ENCODE measurements at places on chromosomes 13 and 19.

GRCh38 chr13:110875241-110875640 is 39.6 kb downstream of the ANKRD10 start:
- no peak for DNase-seq

DNA sequence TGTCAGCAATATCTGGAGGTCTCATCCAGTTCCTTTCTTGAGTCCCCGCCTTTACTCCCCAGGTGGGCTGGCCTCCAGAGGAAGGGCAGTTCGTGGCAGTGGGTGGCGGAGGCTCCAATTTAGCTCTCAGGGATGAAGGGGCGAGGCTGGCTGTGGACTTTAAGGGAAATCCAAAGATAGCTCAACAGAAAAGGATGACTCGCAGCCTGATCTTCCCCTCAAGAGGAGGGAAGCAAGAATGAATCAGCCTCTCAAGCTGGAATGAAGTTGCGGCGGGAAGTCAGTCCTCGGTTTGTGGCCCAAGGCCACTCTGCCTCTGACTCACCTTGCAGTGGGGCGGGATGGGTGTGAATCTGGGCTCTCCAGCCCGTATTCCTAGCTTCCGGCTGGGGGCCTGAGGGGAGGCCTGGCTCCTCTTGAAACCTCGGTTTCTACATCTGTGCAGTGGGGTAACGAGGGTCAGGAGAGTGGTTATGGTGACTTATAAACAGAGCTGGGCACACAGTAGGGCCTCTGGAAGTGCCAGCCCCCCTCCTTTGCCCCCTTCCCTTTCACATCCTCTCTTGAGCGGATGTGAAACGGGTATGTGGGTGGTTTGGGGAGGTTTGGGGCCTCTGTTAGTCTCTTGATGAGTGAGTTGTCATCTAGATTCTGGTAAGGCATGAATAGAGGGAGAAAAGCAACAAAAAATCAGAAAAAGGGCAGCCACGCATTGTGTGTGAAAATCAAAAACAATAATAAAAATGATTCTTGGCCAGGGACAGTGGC is 10.5 kb upstream of the SMG9 start:
- DNase-seq, result peak; percentile 36

- peak; percentile 56 for DNase-seq
Measured at GRCh38 chr19:19628501-19629134, 598 bp upstream of the LPAR2 start.

DNA sequence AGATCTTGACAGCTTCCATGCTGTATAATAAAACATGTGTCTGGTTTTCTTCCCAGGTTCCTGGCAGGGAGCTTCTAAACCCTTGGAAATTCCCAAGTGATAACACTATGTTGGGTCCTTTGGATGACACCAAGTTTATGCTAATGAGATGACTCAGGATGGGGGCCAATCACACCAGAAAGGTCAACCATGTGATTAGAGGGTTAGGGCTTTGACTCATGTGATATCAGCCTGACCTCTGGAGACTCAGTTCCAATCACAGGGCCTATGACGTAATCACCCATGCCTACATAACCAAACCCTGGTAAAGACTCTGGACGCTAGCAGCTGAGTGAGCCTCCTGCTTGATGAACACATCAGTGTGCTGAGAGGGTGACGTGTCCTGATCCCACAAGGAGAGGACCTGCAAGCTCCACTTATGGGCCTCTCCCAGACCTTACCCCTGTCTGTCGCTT is 203.6 kb downstream of the DCLK1 start:
- no peak for DNase-seq

DNA sequence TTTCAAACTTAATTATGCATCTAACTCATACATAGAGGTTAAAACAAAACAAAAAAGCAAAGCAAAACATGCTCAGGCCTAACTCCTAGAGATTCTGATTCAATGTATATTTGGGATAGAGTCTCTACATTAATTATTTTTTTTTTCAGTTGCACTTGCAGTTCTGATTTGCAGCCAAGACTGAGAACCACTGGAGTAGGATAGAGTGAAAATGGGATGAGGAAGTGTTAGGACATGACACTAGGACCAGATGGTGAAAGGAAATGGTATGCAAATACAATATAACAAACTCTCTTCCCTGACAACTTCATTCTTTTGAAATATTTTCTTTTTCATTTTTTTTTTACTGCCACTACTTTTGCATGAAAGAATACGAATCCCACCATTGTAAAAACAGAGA is 1.8 kb downstream of the CCDC122 start:
- DNase-seq, result no peak

DNA sequence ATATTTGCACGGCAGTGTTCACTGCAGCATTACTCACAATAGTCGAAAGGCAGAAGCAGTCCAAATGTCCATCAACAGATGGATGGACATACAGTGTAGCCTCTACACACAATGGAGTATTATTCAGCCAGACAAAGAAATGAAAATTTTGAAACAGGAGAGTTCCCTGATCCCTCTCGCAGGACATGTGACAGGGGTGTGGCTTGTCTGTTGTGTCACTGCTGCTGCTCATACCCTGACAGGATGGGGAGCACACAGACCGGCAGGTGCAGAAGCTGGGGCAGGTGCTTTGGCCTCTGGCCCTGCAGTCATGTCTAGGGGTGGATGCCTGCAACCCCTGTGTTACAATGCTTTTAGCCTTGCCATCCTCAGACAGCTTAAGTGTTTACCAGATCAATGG is 204.3 kb downstream of the EFNB2 start:
- DNase-seq, result no peak

GRCh38 chr19:54481326-54481930 is 8.3 kb upstream of the CDC42EP5 start:
- DNase-seq, result no peak

GRCh38 chr13:22592515-22592914 is 588.3 kb upstream of the SGCG start:
- DNase-seq, result no peak

DNA sequence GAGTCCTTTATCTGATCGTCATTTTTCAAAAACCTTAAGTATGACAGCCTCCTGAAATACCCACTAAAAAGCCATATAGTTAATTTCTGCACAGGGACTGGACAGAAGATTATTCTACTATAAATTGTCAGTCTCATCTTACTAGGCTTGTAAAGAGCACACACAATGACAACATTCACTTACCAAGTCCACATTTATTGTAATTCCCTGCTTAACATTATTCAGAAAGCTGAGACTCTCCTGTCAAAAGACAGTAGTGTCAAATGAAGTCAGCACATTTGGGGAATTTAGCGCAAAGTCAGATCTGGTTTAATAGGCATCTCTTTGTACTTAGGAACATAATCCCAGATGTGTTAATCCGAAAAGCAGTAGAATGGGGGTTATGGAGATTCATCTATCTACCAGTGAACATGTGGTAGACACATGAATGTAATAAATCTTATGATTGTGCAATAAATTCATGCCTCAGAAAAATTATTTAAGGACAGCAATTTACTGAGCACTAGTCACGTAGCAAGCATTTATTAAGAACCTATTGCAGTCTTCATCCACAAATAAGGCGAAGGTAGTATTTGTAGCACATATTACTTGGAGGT is 224.6 kb upstream of the GPC6 start:
- DNase-seq, result no peak

DNA sequence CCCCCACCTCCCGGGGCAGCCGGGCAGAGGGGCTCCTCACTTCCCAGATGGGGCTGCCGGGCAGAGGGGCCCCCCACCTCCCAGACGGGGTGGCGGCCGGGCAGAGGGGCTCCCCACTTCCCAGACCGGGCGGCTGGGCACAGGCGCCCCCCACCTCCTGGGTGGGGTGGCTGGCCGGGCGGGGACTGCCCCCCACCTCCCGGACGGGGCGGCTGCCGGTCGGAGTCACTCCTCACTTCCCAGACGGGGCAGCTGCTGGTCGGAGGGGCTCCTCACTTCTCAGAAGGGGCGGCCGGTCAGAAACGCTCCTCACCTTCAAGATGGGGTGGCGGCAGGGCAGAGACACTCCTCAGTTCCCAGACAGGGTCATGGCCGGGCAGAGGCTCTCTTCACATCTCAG is 43.9 kb downstream of the ZNF730 start:
- DNase-seq, result peak; percentile 2

DNA sequence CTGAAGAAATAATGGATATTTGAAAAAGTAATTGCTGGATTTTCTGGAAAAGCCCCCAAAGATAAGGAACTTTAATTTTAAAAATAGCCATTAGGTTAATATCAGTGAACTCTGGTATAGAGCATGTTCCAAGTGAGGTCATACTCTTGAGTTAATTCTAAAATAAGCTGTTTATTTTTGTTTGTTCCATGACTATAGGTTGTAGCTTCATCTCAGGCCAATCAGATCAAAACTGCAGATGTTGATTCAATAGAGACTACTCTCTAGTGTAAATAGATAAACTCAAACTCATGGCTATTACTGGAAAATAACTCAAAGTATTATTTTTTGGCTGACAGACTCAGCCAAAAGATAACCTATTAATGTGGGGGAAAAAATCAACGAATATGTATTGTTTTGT is 815.1 kb downstream of the DIAPH3 start:
- DNase-seq, result no peak

GRCh38 chr19:33681081-33681680 is 59.4 kb downstream of the CHST8 start:
- no peak for DNase-seq

DNA sequence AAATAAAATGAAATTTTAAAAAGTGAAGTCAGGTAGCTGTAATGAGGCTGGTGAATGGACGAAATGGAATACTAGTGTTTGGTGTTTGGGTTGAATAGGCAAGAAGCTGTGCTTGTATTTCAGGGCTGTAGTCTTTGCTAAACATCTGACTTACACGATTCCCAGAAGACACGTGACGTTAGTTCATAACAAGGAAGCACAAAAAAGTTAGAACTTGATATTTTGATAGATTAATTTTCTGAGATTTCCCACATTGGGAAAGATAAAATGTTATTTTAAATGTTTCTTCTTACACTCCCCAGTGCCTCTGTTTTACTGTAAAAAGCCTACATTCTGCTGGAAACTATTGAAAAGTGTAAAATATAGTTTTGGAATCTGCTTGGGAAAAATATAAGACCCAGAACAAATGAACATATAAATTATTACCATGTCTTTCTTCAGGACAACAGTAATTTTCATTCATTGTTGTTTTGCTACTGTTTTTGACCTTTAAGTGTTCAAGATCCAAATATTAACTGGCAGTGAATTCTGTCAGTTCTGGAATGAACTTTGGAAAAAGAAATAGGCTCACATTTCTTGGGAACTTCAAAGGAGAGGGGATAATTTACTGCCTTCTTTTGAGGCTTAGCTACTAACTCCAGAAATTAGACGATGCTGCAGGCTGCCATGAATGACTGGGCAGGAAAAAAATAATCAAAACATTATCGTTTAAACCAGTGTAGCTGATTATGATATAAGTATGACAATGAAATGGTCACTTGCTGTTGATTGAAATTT is 241.3 kb downstream of the SLITRK6 start:
- no peak for DNase-seq

DNA sequence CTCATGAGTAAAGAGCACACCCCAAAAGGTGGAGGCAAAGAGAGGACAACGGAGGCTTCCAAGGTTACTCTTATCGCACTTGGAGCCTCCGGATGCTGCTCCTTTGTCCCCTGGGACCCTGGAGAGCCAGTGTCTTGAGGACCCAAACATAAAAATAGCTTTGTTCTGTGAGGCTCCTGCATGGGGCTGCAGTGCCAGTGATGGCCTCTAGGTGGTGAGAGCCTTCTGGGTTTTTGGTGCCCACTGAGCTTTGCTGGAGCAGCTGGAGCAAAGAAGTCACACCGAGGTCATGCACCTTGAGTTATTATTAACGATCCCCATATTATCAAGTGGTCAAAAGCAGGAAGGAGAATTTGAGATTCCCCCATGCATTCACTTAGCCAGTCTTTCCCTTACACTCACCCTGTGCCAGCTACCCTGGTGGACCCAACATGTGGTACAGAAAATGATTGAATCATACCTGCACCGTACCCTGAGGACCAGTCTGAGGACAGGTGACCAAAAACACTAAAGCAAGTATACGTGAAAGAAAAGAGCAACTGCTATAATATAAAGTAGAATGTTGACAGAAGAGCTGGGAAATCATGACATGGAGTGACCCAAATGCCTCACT is 41.5 kb downstream of the ZNF682 start:
- no peak for DNase-seq

- no peak for DNase-seq
Measured at GRCh38 chr19:35419046-35419445, 29.0 kb upstream of the FFAR2 start.

GRCh38 chr13:52447815-52448552 is 2.5 kb downstream of the VPS36 start:
- DNase-seq, result no peak

- DNase-seq, result no peak
Measured at GRCh38 chr13:98405690-98406344, 171.1 kb downstream of the STK24 start.

- DNase-seq, result no peak
Measured at GRCh38 chr19:6276447-6276846, 3.3 kb downstream of the MLLT1 start.

GRCh38 chr19:39024875-39025641 is 7.3 kb downstream of the FBXO27 start:
- DNase-seq, result no peak

- no peak for DNase-seq
Measured at GRCh38 chr13:111868716-111869115, 198.2 kb upstream of the SOX1 start.

DNA sequence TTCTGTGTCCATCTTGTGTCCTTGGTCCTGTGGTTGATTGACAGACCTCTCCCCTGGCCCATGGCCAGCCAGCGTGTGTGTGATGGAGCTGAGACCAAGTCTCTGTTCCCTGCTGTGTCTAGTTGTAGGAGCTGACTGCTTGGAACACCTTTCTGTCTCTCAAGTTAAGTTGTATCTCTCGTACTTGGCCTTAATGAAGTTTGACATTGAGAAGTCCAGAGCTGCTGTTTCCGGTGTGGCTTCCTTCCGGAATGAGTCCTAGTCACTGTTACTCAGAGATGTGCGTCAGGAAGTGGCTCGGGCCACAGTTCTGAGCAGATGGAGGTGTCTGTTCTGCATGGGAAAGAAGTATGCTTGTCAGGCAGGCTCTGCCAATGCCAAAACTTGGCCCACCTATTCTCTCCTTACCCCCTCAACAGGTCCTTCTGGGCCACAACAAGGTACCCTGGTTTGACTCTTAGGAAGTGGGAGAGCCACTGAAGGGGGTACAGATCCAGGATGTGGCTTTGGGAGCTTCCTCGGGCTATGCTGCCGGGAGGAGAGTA is 54.3 kb downstream of the GATAD2A start:
- DNase-seq, result no peak

DNA sequence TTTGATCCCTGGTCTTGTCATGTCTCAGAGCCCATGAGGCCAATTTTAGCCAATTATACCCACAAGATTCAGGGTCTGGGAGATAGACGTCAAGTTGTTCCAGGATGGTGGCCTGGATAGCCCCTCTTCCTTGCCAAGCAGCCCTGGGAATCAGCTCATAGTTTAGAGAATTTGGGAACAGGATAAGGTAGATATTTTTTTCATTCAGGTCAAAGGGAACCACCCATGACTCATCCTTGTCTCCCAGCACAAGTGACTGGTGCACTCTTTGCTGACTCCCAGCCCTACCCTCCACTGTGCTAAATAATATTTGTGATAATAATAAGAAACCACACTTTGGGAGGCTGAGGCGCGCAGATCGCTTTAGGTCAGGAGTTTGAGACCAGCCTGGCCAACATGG is 17.1 kb upstream of the S1PR4 start:
- DNase-seq, result no peak

- no peak for DNase-seq
Measured at GRCh38 chr19:16074488-16075365, 1.6 kb upstream of the TPM4 start.

- no peak for DNase-seq
Measured at GRCh38 chr19:963486-963951, 20.6 kb upstream of the WDR18 start.
